ENCODE measurements at places on chromosomes 12 and 14. TPM values are rescaled to one million over a fixed set of nuclear protein-coding genes. Genes with fewer than 3 reads are reported as not detected.

The GEMIN2 gene
- 12.7 TPM for polyA plus RNA-seq

The MYF6 gene
- polyA plus RNA-seq: 0.21 TPM

- DNase-seq: no peak
Measured at GRCh38 chr14:30193101-30193500, 265.5 kb upstream of the PRKD1 start.

- no peak for DNase-seq
Measured at GRCh38 chr14:99192830-99193229, 79.2 kb downstream of the BCL11B start.

The MGST1 gene
- 118 TPM for polyA plus RNA-seq

The MCRS1 gene
- 54.7 TPM for polyA plus RNA-seq

DNA sequence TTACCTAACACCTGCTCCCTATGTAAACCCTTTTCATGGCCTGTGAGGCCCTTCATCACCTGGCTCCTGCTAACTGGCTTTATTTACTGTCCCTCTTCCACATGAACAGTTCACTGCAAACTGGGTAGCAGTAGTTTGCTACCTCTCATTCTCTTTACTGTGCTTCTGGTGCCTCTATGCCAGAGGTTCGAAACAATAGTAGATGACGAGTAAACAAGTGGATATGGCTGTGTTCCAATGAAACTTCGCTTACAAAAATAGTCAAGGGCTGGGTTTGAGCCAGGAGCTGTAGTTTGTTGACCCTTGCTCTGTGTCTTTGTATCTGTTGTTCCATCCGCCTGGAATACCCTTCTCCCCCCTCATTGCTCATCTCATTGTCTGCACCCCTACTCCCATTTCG is 233.6 kb upstream of the RMST start:
- no peak for DNase-seq

GRCh38 chr12:83220774-83221173 is 534.1 kb downstream of the TMTC2 start:
- DNase-seq: no peak

GRCh38 chr14:35973770-35974169 is 147.6 kb downstream of the BRMS1L start:
- DNase-seq: no peak

GRCh38 chr12:17928708-17929366 is 161.2 kb downstream of the RERGL start:
- DNase-seq: no peak

DNA sequence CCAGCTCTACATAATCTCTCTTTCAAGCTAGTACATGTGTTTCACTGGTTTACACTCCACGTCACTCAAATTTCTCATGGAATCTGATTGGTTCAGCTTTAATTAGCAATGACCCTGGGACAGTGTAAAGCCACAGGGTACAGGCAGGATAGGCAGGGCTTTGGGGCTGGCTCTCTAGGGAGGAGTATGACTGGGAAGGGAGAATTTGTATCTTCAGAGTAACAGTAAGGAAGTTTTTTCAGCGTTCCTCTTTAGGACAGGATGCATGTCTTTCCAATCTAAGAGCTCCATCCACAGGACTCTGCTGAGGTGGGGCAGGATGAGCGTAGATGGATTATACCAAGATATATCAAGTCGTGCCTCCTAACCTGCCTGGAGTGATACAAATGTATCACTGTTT is 112.0 kb upstream of the CLEC14A start:
- no peak for DNase-seq

DNA sequence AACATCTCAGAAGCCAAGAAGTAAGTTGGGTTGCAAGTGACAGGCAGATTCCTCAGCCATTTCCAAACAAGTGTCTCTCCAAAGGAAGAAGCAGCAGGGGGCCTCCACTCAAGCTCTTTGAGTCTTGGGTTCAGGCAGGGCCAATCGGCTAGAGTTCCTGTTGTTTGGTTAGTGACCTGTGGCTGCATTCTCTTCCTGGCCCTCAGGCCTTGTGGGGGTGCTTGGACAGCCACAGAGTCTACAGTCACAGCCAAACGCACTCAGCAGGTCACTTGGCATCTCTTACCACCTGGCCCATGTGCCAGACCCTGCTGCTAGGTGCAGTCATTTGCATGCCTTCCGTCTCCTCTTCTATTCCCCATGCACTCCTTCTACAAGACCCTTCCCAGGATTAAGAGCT is 353.9 kb downstream of the GRIN2B start:
- DNase-seq: no peak

The PIANP gene
- polyA plus RNA-seq: 5.4 TPM

DNA sequence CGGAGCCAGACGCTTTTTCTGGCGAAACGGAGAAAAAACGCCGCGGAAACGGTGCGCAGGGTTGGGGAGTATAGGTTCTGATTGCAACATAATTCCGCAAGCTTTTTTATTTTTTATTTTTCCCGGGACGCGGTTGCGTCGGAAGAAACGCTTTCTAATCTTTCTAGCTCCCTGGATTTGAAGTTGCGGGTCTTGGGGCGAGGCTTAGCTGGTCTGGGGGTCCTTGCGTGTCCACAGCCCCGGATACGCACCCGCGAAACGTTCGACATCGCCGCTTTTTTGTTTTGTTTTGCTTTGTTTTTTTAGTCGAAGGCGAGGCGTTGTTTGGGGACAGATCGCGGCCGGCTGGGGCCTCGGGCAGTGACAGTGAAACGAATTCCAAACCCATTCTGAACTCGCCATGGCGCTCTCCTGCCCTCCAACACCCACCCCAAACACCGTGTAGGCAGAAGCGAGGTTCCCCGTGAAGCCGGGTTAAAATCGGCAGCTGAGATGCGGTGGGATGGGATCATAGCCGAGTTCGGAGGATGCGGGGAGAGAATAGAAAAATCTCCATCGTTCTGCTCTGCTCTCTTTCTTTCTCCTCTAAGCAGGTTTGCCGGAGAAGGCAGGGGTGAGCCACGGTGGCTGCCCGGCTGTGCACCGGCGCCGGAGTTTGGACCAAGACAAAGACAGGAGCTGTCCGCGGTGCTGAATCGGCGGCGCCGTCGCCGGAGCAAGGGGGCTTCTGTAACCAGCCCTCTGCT is 8.1 kb upstream of the LHX5 start:
- no peak for DNase-seq

GRCh38 chr14:101496776-101497683 is 64.3 kb upstream of the DIO3 start:
- no peak for DNase-seq

GRCh38 chr14:55889124-55889523 is 229.1 kb upstream of the PELI2 start:
- no peak for DNase-seq

GRCh38 chr12:54173066-54173726 is 15.6 kb downstream of the SMUG1 start:
- DNase-seq: peak; percentile 60

DNA sequence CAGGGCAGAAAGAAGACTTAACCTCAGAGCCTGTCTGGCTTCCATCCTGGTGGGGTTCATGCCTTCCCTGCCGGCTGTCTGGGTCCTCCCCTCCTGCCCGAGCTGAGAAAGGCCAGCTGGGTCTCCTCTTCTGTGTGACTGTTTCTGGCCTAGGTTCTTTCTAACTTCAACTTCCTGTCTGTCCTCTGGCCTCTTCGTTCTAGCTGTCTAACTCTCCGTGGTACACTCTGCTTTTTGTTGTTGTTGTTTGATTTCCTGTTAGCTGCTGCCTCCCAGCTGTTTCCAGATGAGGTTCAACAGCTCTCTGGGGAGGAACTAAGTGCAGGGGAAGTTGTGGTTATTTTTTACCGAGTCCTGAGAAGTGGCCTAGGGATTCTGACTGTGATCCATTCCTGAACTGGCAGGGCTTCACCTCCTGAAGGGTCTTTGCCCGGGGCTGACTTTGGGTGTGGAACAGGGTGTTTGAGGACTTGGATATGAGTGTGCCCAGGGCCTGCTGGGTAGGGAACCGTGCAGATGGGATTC is 3.2 kb downstream of the MLXIP start:
- peak; percentile 64 for DNase-seq

GRCh38 chr12:122067966-122068365 is 10.6 kb upstream of the MLXIP start:
- no peak for DNase-seq

DNA sequence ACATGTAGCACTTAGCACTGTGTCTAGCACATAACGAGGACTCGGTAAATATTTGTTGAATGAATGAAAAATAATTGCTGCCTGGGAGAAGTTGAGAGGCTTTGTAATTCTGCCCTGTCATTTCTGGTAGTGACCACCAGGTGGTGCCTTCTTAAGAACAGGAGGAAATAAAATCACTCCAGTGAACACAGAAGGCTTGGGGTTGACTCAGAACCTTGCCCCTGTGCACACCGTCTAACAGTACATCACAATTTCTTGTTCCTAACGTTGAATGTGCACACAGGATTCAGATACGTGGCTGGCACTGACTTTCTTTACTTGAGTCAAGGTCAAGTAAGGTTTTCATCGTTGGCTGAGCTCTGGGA is 91.8 kb downstream of the RGS6 start:
- DNase-seq: peak; percentile 3

- DNase-seq: no peak
Measured at GRCh38 chr12:457676-458075, 2.1 kb upstream of the B4GALNT3 start.

DNA sequence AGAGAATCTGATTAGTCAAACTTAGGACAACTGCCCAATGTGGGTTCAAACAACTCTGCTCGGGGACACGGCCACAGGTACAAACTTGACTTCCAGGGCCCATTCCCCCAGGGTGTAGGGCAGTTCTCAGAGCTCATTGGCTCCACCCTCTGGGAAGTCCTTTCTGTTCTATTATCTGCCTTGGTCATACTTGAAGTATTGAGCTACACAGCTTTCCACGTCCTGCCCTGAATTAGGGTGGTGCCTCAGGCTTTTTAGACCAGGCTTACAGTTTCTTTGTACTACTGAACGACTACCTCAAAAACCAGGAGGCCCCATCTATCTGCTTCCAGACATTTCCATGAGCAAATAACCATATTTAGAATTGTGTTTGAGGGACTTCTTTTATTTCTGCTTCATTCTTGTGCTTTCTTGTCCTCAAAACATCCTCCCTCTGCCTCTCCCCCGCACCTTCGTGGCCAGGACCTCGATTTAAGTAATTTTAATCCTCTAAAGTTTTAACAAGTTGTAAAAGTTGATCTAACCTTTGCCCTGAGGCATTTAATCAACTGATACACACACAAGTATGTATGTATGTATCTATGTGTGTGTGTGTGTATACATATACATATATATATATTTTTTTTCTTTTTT is 281.7 kb upstream of the AMIGO2 start:
- no peak for DNase-seq

The KRT7 gene
- 8.6 TPM for polyA plus RNA-seq

The TAS2R50 gene
- 0.04 TPM for polyA plus RNA-seq

The LRCOL1 gene
- polyA plus RNA-seq: 0.40 TPM

DNA sequence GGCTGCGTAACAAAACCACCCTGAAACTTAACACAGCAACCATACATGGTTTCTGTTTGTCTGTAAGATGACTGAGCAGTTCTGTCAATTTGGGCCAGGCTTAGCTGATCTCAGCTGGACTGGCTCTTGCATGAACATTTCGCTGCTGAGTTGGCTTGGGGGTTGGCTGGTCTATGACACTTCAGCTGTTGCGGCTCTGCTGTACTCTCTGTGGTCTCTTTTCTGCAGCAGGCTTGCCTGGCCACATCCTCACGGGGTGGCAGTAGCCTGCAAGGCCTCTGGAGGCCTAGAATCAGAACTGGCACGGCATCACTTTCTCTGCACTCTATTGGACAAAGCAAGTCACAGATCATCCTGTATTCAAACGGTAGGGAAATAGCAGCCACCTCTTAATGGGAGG is 216.2 kb downstream of the BCL11B start:
- DNase-seq: no peak

DNA sequence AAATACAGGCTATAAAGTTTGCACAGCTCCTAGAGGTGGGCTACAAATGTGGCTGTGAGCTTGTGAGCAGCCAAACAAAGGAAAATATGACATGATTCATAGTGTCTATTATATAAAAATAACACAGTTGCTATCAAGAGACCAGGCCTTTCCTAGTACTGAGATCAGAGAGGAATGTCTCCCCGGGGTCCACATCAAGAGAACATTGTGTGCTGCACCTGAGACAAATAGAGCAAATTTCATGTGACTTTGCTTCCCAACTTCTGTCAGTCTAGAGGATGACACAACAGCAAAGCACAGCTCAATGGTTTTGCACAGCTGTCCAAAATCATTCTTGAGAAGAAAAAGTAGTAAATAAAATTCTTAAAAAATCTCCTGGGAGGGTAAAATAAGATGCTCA is 297.5 kb upstream of the PRKD1 start:
- no peak for DNase-seq

The HSPB8 gene
- polyA plus RNA-seq: 8.4 TPM

DNA sequence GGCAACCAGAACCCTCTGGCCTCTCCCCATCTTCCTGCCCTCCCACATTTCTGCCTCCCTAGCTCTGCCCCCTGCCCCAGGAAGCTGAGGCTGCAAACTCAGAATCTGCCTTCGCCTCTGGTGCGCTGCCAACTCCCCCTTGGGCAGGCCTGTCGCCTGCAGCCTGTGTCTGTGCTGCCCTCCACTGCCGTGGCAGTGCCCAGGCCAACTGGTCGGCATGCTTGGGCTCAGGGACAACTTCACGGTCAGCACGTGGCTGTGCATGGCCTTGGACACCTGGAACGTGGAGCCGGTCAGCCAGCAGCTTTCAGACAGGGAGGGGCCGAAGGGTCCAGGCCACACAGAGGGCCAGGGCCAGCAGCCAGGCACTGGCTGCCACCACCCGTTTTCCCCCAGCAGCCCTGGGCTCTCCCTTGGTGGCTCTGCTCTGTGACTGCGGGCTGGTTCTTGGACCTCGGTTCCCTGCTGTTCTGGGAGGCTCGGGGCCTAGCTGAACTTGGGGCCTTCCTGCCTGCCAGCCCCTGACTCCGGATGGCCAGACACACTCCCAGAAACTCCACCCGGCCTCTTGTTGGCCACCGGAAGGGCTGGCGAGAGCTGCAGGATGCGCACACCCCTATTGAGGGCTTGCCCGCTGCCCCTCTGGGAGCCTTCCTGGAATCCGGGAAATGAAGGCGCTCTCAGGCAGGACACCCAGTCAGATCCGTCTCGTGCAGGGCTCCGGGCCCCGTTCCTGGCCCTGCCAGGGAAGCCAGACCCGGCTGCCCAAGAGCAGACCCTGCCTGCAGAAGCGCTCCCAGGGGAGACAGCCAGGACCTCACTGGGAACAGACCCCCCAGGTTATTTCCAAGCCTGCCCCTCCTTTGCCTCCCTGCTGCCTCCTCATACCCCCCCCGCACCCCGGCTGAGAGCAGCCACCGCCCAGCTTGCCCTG is 34.2 kb upstream of the PPP1R13B start:
- DNase-seq: no peak

DNA sequence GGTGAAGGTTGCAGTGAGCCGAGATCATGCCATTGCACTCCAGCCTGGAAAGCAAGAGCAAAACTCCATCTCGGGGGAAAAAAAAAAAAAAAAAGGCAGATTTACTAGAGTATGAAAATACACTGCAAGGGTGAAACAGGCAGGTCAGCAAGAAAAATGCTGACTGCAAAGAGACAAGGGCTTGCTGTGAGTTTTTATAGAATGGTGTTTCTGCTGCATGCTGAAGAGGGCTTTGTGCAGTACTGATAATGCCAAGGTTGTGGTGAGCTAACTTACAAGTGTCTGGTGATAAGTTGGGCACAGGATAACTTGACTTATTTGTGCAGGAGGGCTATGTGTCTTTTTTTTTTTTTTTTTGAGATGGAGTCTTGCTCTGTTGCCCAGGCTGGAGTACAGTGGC is 25.9 kb upstream of the SRP54 start:
- no peak for DNase-seq

Measured in large intestine (tissue), 12 donors.